ENCODE measurements at places on chromosomes 4 and X.
A peak's percentile ranks its signal among the peaks of the same experiment; 100 is the strongest.

- no peak for DNase-seq
Measured at GRCh38 chr4:184641451-184641850, 7.8 kb downstream of the CASP3 start.

- DNase-seq = no peak
Measured at GRCh38 chr4:5712931-5713330, 1.9 kb downstream of the EVC start.

DNA sequence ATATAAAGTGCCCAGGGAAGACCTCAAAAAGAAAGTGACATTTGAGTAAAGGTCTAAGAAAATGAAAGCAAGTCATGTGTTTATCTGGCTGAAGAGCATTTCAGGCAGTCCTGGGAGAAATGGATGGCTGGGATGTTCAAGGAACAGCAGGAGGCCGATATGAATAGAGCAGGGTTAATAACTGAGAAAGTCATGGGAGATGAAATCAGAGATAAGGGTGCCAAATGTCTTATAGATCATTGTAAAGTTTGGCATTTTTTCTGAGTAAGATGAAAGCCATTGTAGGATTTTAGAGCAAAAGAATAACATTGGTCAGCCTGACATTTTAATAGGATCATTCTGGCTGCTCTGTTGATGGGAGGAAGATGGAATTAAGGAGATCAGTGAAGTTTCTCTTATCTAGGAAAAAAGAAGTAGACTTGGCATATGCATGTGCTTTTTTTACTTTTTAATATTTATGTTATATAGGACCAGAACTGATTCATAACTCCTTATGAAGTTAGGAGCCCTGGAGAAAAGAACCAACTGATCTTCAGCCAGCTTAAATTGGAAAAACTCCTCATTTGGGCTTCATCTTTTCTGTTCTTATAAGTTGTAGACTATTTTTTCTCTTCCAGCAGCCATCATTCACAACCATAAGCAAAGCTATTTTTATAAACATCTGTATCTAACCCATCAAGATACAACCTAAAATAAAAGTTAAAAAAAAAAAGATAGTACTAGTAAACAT is 18.6 kb downstream of the AIMP1 start:
- no peak for DNase-seq

DNA sequence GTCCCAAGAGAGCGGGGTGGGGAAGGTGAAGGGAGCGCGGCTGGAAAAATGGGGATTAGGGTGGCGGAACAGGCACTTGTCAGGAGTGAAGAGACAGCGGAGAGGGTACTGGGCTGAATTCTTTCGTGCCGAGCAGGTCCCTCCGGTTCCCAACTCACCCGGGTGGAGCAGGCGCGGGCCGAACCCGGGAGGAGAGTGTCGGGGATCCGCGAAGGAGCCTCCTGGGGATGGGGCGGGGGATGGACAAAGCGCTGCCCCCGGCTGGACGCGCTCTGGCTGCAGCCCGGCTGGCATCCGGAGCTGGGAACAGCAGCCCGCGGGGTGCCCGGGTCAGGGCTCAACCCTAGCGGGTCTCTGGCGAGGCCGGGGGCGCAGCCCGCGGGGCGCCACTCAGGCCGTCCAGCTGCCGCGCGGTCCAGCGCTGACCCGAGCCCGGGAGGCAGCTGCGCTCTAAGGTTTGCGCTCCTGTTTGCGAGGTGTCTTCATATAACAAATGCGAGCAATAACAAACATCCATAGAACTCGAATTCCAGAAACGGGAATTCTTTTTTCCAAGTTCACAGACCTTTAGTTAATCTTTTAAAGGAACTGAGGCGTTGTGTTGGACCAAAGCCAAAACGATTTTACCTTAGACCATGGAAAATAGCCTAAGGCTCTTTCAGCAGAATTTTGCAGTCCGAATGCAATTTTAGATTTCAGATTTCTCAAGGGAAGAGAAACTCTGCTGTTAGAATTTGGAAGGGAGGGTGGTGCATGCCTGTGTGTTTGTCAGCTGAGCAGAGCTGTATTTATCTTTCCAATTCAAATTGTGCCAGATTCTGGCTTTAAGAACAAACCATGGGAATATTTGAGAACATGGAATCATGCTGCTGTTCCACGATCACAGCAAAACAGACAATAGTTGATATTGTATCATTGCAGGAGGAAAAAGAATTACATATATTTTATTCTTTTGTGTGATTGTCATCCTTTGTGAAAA is 744 bp downstream of the NPY5R start:
- DNase-seq = no peak

DNA sequence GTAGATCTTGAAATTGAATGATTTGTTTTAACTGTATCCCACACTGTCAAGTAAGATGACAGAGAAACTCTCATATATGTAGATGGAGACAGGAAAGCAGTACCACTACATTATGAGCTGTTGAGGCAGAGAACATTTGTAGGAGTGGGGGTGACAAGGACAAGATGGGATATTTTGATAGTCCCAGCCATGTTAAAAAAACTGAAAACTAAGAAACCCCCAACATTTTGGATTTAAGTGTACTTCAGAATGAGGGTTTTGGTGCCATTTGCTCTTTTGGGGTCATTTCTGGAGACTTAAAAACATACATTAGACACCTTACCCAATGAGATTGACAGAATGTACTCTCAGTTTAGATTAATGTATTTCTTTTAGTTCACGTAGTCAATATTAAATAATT is 149.9 kb upstream of the SLC4A4 start:
- DNase-seq = no peak

DNA sequence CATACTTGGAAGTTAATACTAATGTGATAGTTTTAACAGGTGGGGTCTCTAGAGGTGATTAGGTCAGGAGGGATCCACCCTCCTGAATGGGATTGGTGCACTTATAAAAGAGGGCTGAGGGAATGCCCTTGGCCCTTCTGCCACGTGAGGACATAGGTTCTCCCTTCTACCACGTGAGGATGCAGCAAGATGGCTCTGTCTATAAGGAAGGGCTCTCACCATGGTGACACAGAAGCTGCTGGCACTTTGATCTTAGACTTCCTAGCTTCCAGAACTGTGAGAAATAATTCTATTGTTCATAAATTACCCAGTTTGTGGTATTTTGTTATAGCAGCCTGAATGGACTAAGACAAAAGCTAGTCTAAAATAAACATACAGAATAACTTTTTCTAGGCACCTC is 1.0 kb downstream of the AADAT start:
- DNase-seq = no peak

DNA sequence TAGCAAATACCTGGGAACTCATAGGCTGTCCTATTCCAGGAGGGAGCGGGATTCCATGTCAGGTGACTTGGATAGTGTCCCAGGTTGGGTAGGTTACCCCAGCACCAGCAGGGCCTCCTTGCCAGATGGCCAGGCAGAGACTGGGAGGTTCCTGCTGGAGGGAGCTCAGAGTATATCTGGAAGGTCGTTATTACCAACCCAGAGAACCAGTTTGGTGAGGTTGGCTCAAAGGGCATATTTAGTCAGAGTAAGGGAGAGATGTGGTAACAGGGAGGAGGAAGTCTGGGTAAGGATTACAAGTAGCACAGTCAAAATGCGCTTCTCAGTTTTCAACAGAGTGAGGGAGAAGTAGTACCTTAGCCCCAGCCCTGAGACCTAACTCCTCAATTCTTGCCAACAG is 53.3 kb upstream of the LNX1 start:
- DNase-seq = no peak

DNA sequence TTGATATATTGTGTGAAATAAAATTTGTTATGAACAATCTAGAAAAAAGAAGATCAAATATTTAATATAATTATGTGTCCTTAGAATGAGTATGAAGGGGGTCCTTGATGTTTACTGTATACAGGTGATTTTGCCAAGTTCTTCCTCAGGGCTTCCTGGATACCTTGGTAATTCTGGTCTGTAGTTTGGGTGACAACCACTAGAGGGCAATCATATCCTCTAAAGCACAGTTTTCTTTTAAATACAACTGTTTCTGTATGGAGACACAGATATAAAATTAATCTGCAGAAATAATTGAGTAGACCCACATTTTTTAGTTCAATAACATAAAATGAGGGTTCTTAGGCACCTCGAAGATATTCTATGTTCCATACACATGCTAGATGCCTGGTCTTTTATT is 157.7 kb downstream of the SPANXN1 start:
- peak; percentile 39 for DNase-seq

DNA sequence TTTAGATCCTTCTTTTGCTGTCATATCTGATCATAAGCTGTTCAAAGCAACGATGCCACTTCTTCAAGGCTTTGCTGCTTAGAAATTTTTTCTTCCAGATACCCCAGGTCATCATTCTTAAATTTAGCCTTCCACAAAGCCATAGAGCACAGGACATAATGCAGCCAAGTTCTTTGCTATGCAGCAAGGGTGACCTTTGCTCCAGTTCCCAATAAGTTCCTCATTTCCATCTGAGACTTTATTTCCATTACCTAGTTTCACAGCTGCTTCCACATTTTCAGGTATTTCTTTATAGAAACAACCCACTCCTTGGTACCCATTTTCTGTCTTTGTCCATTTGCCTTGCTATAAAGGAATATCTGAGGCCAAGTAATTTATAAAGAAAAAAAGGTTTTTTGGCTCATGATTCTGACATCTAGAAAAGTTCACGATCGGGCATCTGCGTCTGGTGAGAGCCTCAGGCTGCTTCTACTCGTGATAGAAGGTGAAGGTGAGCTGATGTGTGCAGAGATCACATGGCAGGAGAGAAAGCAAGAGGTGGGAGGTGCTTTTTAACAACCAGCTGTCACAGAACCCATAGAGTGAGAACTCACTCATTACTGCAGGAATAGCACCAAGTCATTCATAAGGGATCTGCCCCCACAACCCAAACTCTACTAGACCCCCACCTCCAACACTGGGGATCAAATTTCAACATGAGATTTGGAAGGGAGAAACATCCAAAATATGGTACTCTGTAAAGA is 11.8 kb upstream of the TASL start:
- DNase-seq = no peak

DNA sequence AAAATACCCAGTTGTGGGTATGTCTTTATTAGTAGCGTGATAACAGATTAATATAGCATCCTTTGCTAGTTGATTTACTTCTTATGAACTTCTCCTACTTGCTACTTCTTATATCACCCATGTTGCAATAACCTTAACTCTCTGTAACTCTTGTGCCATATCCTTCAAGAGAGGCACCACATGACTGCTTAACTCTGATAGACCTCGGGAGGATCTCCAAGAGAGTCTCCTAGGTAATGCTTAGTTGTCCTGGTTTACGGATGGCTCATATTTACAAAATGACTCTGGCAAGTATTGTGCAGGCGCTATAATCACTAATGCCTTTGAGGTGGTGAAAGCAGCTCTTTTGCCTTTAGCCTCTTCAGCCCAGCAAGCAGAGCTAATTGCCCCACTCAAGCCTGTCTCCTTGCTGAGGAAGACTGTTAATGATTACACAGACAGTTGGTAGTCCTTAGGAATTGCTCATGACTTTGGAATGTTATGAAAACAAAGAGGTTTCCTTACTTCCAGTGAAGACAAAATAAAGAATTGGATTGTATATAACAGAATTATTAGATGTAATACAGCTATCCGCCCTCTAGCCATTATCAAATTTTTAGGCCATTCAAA is 1305.8 kb downstream of the PCDH7 start:
- DNase-seq = no peak

All from activated CD4-positive, alpha-beta T cell treated with anti-CD3 and anti-CD28 coated beads, Interleukin-10, Interleukin-2, amounts not matched to agents 100 ng/mL and 50 ng/mL, durations not matched to agents 16 hours and 8 hours (primary cell).